Caki2 (cell line): ENCODE measurements at places on chromosomes 6 and 20.

DNA sequence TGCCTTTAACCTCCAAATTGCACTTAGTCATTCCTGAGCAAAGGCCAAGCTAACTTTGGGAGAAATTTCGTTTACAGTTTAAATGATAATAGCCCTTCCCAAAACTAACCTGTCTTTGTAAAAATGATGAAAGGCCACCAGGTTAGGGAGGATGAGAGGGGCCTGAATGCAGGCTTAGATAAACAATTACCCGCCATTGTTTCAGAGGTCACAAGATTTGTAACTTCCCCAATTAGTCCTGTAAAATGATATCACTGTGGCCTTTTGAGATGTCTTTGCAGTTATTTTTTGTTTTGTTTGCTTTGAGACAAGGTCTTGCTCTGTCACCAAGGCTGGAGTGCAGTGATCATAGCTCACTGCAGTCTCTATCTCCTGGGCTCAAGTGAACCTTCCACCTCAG is 26.3 kb downstream of the GNL1 start:
- DNase-seq = peak; percentile 8

DNA sequence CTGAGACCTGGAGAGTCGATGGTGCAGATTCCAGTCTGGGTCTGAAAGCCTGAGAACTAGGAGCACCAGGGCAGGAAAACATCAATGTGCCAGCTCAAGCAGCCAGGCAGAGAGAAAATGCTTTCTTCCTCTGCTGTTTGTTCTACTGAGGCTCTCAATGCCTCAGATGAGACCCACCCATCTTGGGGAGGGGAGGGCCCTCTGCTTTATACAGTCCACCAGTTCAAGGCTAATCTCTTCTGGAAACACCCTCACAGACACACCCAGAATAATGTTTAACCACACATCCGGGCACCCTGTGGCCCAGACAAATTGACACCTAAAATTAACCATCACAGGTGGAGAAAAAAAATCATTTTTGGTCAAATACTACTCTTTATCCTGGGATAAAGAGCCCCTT is 89.3 kb upstream of the SLC22A23 start:
- no peak for DNase-seq

DNA sequence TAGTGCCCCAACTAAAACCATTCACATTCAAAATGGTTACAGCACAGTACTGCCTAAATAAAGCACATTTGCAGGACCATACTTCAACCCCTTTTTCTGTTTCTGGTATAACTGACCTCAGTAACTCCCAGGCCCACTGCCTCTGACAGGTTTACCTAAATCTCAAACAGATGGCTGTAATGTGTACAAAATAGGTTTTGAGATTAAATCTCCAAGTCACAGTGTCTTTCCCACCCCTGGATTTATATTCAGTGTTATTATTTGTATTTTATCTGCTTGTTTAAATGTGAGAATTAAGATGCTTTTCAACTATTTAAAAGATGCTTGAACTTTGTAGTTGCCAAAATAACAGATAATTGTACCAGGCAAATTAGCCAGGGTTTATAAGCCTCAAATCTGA is 4.7 kb upstream of the KIF6 start:
- no peak for DNase-seq

- no peak for DNase-seq
Measured at GRCh38 chr6:128597956-128598355, 77.6 kb upstream of the PTPRK start.

GRCh38 chr6:37566111-37566949 is 66.6 kb upstream of the CCDC167 start:
- DNase-seq = no peak

DNA sequence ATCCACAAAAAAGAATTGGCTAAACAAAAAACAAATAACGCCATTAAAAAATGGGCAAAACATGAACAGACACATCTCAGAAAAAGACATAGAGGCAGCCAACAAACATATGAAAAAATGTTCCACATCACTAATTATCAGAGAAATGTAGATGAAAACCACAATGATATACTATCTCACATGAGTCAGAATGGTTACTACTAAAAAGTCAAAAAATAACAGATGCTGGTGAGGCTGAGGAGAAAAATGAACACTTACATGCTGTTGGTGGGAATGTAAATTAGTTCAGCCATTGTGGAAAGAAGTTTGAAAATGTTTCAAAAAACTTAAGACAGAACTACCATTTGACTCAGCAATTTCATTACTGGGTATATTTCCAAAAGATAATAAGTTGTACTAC is 430.1 kb upstream of the JAG1 start:
- DNase-seq = no peak

DNA sequence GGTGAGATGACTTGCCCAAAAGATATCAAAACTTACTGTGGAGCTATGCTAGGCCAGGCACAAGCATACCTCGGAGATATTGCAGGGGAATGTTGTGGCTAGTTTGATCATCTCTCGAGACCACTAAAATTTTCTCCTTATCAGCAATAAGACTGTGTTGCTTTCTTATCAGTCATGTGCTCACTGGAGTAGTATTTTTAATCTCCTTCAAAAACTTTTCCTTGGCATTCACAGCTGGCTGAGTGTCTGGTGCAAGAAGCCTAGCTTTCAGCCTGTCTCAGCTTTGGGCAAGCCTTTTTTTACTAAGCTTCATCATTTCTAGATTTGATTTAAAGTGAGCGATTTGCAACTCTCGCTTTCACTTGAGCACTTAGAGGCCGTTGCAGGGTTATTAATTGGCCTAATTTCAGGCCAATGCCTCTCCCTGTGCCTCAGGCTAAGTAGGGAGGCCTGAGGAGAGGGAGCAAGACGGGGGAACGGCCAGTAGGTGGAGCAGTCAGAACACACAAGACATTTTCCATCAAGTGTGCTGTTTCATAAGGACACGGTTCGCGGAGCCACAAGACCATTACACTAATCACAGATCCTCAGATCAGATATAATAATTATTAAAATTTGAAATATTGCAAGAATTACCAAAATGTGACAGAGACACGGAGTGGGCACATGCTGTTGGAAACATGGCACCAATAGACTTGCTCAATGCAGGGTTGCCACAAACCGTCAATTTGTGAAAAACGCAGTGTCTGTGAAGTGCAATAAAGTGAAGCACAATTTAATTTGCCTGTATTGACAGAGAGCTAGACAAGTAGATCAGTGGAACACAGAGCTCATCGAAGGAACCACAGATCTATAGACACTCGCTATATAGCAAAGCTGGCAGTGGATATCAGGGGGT is 106.8 kb upstream of the SIRPG start:
- peak; percentile 76 for DNase-seq

DNA sequence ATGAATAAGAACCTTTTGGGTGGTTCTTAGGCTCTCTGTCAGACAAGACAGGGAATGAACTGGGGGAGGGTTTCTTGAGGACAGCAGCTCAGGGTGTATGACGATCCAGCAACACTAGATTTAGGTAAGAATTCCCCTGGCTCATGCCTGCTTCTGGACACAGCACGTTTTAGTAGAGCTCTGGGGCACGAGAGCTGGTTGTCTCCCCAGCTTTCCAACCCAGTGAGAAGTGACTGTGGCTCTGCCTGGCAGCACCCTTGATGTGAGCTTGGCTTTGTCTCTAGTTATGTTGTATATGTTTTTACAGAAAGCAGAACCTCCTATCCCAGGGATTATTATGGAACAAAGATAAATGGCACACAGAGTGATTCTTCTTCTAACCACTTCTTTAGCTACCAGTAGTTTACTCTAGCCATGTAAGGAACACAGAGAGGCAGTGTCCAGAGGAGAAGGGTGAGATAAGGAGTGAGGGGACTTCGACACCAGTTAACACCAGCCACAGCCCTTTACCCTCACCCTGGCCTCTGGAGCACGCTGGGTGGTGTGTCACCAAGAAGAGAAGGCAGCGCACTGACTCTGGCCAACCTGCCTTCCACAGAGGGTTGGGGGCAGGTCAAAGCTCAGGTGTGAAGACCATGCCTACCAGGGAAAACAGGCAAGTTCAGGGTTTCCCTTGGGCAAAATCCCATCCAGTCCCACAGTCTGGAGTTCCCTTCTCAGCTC is 3.9 kb downstream of the APOBEC2 start:
- no peak for DNase-seq

DNA sequence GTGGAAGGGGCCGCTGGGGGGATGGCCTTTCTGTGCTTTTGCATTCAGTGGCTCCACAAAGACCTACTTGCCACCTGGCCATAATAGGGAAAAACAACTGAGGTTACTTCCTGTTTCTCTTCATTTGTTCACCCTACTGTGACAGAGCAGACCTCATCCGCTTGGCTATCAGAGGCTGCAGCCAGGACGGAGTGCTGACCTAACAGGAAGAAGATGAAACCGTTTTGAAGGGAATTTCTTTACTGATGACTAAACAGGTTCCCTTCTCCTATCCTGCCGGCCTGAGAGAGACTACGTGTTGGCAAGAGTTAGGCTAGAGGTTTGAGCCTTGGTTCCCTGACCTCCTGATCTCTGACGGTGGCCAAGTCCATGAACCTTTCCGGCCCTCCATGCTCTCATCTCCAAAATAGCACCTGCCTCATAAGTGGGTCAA is 21.3 kb downstream of the PRR18 start:
- no peak for DNase-seq

GRCh38 chr6:22632581-22633145 is 63.3 kb downstream of the HDGFL1 start:
- no peak for DNase-seq
